H7 (cell line): ENCODE measurements at places on chromosomes 6 and 20.

DNA sequence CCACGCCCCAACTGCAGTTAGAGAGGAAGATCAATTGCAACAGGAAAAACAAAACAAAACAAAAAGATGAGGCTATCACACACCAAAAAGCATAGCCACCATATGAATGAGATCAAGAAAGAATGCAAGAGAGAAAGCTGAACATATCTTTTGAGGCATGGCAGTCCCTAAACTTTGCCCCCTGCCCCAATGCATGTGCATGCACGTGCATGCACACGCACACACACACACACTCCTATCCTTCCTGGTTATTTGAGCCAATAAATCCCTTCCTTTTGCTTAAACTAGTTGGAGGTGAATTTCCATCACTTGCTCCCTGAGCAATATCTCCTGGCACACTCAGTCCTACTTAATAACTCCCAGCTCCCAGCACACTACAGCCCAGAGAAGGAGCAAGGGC, 48.6 kb upstream of the FOXP4 start:
- no peak for DNase-seq

- DNase-seq, result no peak
These were observed 27.8 kb downstream of the NOL4L start for GRCh38 chr20:32557319-32557718.

DNA sequence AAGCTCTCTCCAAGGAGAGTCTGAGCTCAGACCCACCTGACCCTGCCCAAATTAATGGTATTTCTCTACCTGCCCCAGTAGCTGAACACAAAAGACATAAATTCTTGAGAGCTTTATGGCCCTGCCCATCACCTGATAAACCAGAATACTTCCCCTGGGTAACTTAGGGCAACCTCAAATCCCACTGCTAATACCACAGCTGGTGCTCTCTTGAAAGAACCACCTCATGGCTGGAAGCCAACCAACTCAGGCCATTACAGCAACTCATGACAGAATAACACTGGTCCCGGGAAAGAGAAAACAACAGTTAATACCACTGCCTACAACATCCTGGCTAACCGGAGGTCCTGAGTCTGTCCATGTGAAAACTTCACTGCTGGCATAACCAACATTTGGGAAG, 328.6 kb downstream of the NKAIN2 start:
- DNase-seq, result no peak

DNA sequence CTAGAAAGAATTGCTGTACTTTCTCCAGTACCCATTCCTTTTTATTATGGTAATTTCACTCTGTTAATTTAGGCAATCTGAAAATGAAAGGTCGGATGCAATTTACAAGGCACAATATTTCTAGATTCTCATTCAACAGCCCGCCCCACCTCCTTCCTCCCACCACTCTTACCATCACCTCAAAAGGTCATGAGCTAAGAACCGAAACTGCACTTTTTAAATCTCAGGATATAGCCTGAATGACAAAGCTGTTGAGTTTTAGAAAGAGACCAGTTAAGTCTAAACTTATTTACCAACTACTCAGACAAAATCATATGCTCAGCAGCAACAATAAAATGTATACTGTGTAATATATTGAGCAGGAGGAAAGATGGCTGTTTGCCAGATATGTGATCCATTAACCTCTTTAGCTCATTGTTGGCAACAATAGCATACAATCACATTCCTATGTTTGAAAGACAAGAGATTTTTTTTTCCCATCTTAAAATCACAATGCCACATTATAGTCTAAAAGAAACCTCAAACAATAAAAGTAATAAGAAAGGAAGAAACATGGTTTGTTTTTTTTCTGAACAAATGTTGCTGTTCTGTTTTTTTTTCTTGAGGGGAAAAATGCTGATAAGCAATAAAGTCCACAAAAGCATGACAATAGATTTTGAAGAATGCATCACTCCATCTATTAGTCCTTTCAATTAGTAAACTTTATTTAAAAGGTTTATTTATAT, 1.6 kb upstream of the HS3ST5 start:
- DNase-seq, result peak; percentile 11

DNA sequence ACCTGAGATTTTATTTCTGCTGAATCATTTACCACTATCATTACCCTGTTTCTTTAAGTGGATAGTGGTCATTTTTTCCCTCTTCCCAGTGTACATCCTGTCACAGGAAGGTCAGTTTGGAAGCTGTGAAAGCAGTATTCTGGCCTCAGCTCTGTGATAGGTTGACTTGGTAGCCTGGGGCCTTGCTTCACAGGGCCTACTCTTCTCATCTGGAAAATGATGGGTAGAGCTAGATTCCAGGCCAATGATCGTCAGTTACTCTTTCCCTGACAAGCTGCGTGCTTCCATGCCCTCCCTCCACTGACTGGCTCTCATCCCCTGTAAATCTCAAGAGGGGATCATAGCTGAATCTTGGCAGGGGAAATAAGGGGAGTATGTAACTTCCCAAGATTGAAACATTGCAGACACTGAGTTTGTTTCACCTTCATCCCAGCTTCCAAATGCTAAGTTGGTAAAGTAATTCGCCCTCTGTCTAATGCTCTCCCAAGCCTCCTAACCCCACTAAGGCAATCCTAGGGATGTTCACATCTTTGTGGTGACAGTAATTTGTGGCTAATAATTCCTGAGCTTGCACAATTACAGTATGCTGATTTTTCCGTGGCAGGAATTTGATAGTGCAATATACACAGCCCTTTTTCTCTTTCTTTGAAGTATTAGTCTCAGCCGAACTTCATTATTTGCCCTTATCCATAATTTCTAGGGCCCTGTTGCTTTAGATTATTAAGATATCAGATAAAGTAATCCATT, 51.2 kb downstream of the VAPB start:
- no peak for DNase-seq

GRCh38 chr6:13485923-13486562, 1.4 kb downstream of the GFOD1 start:
- DNase-seq, result peak; percentile 72

DNA sequence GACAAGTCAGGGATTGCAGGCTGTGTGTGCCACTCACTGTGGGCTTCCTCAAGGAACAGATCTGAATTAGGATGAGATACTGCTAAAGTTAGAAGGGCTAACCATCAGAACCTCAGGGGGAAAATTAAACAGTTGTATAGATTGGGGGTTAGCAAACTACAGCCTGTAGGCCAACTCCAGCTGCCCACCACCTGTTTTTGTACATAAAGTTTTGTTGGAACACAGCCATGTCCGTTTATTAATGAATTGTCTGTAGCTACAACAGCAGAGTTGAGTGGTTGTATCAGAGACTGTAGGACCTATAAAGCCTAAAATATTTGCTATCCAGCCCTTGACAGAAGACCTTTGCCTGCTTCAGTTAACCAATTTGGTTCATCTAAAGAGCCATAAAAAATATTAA, 127.2 kb upstream of the ECI2 start:
- no peak for DNase-seq

- no peak for DNase-seq
These were observed 137.3 kb upstream of the VGLL2 start for GRCh38 chr6:117128052-117128451.

GRCh38 chr20:37295001-37295400, 5.5 kb downstream of the MANBAL start:
- no peak for DNase-seq

- peak; percentile 16 for DNase-seq
These were observed 45.5 kb upstream of the SRF start for GRCh38 chr6:43125555-43125954.

DNA sequence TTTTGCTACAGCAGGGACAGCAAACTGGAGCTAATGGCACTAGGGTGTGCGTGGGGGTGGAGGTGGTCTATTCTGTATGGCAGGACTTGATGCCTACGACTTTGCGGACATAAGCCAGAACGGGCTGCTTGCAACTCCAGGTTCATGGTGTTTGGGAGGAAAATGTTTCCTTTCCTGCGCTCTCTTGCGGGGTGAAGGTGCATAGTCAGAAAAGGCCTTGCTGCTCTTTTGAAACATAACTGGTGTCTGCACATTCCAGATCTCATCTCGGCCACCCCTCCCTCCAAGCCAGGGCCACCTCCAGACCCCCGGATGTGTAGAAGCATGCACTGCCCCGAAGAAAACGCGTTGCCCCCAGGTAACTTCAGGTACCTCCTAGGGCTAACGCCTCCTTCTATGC, 8.1 kb downstream of the FOXA2 start:
- no peak for DNase-seq

DNA sequence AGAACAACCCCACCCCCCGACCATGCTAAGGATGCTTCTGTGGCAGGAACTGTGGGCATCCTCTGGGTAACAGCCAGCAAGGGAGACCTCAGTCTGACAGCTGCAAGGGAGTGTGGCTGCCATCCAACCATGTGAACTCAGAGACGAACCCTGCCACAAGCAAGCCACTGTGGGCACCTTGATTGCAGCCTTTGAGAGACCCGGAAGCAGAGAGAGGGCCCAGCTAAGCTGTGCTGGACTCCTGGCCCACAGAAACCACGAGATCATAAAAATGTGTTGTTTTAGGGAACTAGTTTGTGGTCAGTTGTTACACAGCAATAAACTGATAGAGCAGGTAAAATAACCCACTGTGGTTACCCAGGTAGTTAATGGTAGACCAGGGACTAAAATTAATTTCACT, 414.6 kb downstream of the CDH26 start:
- DNase-seq, result no peak

DNA sequence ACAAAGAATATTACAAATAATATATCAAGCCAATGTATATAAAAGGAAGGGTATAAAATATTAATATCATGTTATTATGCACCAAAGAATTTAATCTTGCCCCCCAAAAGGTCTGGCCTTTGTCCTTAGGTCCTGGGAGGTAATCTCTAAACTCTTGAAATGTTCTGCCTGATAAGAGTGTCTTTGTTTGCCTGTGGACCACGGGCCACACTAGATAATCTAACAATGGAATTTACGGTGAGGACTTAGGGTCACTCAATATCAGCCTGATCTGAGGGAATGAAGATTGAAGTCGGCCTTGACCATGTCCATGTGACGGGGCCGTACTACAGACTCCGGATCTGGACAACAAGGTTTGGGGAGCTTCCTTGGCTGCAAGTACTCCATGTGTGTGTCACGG, 42.9 kb downstream of the HUS1B start:
- no peak for DNase-seq

DNA sequence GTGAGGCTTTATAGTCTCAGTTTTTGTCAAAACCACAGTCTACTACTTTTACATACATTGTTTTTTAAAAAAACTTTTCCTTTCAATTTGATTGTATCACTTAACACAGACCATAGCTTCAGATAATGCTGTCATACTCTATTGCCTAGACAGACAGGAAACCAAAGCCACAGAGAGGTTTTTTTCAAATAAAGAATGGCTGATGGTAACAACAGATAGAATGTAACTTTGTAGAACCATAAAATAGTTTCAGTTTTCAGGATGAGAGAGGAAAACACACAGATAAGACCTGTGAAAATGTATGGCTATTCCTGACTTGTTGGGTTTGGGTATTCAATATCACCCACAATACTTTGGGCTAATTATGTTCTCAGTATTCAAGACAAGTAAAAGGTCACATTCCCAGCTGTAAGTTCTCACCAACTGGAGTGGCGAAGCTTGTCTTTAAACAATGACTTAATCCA, 94.0 kb downstream of the ADGRG6 start:
- DNase-seq, result no peak

- no peak for DNase-seq
These were observed 6.9 kb upstream of the ZBTB12 start for GRCh38 chr6:31908791-31909190.

DNA sequence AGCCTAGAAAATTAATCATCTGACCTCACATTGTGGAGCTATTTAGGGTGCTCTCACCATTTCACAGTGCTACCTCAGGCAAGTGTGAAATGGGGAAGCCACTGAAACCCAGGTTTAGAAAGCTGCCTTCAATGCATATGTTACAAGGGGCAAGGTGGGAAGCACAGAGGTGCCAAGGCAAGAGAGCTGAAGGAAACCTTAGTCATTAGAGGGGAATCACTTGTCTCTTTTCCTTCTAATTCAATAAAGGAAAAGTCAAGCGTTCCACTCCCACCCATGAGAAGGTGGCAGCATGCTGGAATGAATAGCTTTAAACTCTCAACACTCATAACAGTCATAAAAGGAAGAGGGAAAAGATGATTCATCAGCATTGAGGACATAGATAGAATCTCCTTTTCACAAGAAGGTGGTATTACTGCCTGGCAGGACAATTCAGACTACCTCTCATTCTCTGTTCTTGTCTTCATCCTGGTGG, 251.9 kb upstream of the IRAK1BP1 start:
- DNase-seq, result no peak

DNA sequence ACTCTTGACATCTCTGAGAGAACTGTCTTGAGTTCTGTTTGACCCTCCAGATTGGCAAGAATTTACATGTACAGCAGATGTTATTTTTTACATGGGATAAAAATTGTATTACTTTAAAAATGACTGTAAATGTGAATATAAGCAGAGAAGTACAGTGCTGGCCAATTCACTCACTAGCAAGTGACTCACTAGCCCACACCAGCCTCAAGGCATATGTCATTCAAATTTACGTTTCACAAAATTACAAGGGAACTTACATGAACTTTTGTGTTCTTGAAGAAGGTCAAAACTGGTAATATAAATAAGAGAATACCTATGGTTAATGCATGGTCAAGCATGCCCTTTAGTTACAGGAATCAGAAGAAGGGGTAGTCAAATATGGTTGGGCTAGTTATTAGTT, 54.0 kb upstream of the HMGCLL1 start:
- DNase-seq, result no peak

DNA sequence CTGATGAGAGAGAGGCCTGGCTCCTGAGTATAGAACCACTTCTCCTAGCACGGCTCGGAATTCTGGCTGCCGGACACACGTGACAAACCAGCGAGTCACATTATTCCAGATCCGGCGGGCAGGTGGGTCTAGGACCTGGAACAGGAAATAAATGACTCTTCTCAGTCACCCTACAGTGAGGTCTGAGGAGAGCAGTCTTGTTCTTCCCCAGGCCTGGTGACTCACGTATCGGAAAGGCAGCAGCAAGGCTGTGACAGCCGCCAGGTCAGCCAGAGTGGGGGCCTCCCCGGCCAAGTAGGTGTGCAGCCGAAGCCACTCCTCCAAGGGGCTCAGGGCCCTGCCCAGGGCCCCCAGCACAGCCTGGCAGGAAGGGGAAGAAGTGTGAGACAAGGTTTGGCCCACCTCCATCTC, 2.8 kb downstream of the VARS1 start:
- DNase-seq, result no peak

DNA sequence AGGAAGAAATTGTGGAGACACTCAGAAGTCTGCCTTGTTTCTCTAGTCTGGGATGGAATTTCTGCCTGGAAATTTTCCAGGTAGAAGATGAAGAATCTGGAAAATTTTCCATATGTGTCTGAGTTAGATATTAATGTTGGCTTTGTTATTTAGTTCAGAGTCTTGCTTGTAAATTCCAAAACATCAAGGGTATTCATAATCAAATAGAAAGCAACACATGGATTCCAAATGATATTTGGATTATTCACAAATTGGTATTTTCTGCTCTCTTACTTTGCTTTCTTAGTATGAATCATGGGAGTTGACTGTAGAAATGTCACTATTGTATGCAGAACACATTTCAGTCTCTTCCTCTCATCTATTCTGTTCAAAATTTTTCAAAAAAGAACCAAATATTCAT, 116.0 kb downstream of the GRIK2 start:
- DNase-seq, result no peak

GRCh38 chr6:30544666-30545272, 11.5 kb downstream of the GNL1 start:
- DNase-seq, result peak; percentile 66

GRCh38 chr6:19399406-19399805, 437.8 kb upstream of the ID4 start:
- no peak for DNase-seq

GRCh38 chr6:30926644-30927043, 5.3 kb downstream of the SFTA2 start:
- no peak for DNase-seq

GRCh38 chr6:85479208-85479607, 29.3 kb downstream of the NT5E start:
- no peak for DNase-seq
